ENCODE measurements at places on chromosomes 16 and 17.
A peak's percentile ranks its signal among the peaks of the same experiment; 100 is the strongest.

DNA sequence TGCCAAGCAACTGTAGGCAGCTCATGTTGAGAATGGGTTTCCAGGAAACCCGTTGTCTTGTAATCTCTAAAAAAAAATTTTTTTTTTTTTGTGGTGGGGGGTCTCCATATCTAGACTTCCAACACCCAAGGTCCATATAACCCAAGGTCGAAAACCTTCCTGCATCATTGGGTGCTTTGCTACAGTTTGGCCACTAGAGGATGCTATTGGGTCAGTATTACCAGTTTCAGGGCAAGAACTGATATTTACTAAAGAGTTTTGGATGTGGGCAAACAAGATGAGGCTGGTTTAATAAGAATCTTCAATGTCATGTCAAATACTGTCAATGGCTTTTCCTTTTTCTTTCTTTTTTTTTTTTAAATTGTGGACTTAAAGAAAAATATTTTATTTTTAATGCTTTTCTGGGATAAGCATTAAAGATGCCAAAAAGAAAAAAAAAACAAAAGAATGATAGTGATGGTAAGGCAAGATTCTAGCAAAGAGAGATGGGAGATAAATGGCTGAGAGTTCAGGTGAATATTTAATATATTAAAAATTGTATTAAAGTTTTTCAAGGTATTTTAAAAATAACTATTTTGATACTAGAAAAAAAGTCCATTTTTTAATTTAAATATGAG is 62.2 kb downstream of the DHRS7C start:
- DNase-seq: no peak

DNA sequence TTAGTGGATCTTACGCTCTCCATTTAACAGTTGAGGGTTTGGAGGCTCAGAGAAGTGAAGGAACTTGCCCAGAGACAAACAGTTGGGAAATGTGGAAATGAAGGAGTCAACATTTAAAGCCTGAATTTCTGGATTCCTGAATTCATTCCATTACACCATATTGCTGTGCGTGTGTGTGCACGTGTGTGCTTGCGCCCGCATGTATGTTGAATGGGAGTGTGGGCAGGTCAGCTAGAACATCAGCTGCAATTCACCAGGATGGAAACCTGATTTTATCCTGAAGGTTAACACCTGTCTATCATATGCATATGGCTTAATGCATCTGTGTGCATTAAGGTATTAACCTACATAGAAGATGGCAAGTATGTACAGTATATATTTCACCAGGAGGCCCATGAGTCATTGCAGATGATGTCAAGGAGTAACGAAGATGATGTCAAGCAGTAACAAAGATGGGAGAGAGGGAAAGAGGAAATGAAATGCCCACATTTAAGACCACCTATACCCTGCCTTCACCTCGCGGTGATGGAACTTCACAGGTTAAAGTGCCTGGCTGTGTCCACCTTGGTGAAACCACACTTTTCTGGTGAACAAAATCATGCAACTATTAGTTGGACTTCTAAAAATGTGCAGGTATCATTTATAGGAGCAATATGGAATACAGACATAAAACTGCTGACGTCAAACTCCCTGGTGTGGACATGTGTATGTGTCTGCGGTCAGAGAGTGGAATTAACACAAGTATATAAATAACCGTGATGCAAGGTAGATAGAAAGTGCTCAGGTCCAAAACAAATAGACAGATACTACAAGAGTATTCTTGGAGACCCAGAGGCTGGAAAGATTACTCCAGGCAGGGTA is 832 bp upstream of the ADAP2 start:
- DNase-seq: no peak

GRCh38 chr16:21603928-21604327 is 4.6 kb downstream of the METTL9 start:
- DNase-seq: no peak

- no peak for DNase-seq
Observed at GRCh38 chr17:55895112-55895759, 144.4 kb downstream of the PCTP start.

DNA sequence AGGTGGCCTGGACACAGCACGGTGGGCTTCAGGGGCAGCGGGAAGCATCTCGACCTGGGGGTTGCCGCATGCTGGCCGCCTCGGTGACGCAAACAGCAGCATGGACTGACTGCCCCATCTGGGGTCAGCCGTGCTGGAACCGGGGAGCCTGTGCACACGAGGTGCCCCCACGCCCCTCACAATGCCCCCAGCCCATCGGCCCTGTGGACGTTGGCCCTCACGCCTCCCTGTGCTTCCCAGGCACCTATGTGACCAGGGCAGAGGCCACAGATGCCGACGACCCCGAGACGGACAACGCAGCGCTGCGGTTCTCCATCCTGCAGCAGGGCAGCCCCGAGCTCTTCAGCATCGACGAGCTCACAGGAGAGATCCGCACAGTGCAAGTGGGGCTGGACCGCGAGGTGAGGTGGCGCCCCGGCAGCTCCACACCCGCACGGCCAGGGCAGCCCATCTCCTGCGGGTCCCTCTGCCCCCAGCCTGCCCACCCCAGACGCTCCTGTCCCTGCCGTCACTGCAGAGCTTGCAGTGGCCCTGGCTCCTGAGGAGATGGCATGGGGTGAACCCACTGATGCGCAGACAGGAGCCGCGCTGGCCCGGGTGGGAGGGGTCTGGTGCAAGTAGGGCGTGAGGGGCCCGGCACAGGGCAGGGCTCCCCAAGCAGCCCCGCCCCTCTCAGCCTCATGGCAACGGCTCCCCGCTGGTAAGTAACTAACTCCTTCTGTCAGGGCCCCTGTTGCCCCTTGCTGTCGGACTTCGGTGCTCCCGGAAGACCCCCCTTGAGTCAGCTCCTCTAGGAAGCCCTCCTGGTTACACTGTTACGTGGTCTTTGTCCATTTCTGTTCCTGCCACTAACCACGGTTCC is 13.6 kb downstream of the CDH15 start:
- no peak for DNase-seq

- DNase-seq: no peak
Observed at GRCh38 chr17:27458524-27458908, 2.3 kb downstream of the KSR1 start.

GRCh38 chr17:36879624-36880131 is 57.6 kb upstream of the LHX1 start:
- no peak for DNase-seq

DNA sequence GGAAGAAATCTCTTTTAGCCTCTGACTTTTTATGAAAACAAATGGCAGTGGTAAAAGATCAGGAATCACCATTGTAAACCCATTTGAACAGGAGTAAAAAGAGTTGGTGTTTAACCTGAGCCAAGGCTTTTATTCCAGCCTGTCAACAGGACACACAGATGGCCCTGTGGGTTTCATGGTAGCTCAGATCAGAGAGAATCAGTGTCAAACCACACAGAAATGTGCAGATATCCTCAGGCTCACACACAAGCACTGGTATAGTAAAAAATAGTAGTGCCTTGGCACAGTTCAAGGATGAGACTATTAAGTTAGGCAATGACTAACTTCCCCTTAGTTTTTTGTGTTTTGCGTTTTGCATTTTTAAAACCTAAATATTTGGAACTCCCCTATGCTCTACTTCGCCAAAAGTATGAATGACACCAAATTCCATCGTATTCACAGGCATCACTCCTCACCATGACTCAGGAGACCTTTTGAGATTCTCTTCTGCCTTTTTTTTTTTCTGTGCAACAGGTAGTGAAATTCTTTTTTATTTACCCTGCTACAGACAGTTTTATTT is 1200.0 kb downstream of the CDH11 start:
- DNase-seq: no peak

DNA sequence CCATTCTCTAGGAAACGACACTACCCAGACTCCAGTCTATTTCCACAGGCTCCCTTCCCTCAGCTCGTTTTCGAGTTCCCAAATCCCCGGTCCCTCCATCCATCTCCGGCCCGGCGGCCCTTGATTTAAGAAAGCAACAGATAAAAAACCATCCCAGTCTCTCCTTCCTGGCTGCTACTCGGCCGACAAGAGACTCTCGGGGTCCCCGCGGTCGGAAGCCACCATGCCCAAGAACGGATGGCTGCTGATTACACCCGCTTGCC is 182 bp downstream of the RPL26 start:
- DNase-seq: no peak

- no peak for DNase-seq
Observed at GRCh38 chr16:87791295-87792204, 25.8 kb upstream of the KLHDC4 start.

DNA sequence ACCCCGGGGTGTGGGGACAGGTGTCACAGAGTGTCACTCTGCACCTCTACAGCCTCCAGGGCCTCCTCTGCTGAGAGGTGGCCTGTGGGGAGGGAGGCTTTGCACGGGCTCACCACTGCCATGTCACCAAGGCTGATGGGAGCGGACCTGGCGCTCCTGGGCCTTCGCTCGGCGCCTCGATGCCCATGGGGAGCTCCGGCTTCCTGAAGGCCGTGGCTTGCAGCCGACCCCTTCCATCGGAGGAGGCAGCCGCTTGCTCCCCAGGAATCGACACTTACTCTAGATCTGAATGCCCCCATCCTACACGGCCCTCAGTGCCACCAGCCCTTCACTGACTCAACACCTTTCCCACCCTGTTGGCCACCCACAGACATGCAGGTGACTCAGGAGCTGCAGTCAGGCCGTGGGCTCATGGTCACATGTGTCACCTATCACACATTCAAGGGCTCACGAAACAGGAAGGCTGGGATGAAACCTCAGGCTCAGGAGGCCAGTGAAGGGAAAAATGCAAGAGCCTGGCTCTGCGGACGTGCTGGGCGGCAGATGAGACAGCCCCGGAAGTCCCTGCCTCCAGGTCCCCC is 11.9 kb downstream of the LGALS3BP start:
- DNase-seq: no peak

- DNase-seq: no peak
Observed at GRCh38 chr17:28545787-28546415, 6.5 kb downstream of the UNC119 start.

- DNase-seq: peak; percentile 50
Observed at GRCh38 chr16:56262148-56262547, 70.9 kb downstream of the GNAO1 start.

- no peak for DNase-seq
Observed at GRCh38 chr17:46733837-46734475, 84.5 kb downstream of the WNT3 start.

DNA sequence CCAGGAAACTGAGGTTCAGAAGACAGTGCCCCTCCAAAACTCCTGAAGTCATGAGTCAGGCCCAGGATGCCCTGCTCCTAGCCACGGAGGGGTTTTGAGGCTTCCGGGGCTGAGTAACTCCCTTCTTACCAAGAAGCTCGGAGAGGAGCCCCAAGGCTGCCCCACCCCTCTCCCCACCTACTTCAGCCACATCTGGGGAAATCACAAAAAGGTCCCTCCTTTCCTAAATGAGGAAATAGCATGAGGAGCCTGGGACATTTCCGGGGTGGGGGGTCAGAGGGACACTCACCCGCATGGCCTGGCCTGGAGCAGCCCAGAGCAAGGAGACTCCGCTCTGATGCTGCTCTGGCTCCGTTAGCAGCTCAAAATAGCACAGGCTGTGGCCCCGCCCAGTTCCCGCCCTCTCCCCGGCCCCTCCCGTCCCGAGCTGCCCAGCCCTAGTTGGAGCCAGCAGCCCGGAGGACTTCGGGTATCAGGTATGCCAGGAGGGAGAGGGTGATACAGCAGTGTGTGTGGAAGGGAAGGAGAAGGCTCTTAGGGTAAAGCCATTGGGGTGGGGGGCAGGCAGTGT is 40.1 kb downstream of the MYO18A start:
- peak; percentile 73 for DNase-seq

DNA sequence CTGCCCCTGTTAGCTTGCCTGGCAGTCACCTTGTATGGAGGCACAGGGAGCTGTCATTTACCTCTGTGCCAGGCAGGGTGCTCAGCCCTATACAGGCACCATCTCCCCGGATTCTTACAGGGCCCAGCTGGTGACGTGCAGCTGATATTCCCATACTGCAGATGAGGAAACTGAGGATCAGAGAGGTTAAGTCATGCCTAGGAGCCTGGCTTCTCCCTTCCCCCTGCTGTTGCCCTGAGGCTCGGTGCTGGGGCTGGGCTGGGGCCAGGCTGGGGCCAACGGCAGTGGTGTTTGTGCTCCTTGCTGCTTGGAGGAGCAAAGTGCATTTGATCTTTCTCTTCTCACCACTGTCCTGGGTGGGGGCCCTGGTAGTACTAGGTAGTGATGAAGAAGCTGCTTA is 54.7 kb upstream of the IL34 start:
- no peak for DNase-seq

- DNase-seq: no peak
Observed at GRCh38 chr17:32487473-32488176, 832 bp downstream of the CDK5R1 start.

DNA sequence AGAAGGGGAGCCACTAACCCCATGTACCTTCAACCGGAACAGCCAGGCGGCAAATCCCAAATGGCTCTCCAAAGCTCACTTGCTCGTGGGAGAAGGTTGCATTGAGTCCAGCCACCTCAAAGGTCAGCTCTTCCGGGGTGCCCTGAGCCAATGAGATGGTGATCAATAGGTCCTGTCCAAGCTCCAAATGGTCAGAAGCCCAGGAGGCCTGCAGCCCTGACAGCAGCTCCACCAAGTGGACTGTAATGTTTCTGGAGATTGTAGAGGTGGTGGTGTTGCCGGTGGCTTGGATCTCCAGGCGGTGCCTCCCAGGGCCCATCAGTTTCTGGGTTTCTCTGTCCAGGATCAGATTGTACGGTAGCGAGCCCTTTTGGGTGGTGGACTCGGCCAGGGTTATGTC is 39.9 kb upstream of the BCO1 start:
- no peak for DNase-seq

- no peak for DNase-seq
Observed at GRCh38 chr17:50165066-50165465, 739 bp upstream of the SGCA start.

DNA sequence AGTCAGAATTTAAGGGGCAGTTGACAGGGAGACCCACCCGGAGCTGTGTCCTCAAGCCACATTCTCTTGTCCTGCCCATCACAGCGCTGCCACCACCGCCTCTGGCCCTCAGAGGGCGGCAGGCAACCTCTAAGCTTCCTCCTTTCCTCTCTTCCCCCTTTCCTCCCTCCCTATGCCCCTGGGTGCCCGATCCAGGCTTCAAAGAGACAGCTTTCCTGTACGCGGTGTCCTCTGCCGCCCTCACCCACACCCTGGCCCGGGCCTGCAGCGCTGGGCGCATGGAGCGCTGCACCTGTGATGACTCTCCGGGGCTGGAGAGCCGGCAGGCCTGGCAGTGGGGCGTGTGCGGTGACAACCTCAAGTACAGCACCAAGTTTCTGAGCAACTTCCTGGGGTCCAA is 23.5 kb downstream of the WNT9B start:
- no peak for DNase-seq

GRCh38 chr17:71760062-71760720 is 360.6 kb upstream of the SOX9 start:
- DNase-seq: no peak
